ENCODE measurements at places on chromosomes 12 and 14. TPM values are rescaled to one million over a fixed set of nuclear protein-coding genes. Genes with fewer than 3 reads are reported as not detected.
A peak's percentile ranks its signal among the peaks of the same experiment; 100 is the strongest.

GRCh38 chr12:52716061-52716460, 12.7 kb upstream of the KRT77 start:
- DNase-seq: no peak

DNA sequence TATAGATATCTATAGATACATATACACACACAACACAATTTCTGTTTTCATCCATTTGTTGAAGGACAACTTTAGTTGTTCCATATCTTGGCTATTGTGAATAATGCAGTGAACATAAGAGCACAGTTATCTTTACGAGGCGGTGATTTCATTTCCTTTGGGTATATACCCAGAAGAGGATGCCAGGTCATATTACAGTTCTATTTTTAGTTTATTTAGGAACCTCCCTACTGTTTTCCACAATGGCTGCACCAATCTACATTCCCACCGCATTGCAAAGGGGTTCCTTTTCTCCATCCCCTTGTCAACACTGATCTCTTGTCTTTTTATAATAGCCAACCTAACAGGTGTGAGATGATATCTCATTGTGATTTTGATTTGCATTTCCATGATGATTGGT, 143.4 kb upstream of the ARHGAP5 start:
- no peak for DNase-seq

DNA sequence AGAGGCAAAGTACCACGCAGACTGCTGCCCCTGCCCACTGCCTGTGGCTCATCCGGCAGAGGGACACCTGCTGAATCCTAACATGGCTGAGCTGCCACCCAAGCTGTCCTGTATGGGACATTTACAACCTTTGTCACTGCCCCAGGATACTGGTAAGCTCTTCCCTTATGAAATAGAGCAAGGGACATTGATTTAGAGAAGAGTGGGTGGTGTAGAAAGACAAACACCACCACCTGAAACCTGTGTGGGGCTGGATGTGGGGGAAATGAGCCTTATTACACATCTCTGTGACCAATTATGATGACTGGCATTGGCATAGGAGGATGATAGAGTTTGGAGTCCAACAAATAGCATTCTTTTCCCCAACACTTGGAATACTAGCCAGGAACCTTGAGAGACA, 81.2 kb upstream of the GZMB start:
- DNase-seq: no peak

GRCh38 chr14:33809396-33809981, 141.4 kb downstream of the EGLN3 start:
- no peak for DNase-seq

DNA sequence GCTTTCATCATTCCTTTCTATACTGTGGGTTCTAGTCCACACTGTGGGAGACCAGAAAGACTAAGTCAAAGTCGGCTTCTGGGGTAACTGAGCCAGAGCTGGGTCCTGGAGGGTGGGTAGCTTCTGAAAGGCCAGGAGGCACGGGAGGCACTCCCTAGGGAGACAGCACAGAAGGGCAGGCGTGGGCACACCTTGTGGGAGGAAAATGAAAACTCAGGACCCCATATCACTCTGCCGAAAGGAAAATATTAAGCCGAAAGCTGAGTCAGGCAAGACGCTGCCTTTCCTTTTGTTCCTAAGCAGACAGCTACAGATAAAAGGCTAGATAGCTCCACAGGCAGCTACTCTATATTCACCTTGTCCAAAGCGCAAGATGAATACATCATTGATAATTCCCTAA, 20.7 kb downstream of the ANO2 start:
- no peak for DNase-seq

- peak; percentile 92 for DNase-seq
Observed at GRCh38 chr12:76266797-76267196, 81.4 kb downstream of the BBS10 start.

DNA sequence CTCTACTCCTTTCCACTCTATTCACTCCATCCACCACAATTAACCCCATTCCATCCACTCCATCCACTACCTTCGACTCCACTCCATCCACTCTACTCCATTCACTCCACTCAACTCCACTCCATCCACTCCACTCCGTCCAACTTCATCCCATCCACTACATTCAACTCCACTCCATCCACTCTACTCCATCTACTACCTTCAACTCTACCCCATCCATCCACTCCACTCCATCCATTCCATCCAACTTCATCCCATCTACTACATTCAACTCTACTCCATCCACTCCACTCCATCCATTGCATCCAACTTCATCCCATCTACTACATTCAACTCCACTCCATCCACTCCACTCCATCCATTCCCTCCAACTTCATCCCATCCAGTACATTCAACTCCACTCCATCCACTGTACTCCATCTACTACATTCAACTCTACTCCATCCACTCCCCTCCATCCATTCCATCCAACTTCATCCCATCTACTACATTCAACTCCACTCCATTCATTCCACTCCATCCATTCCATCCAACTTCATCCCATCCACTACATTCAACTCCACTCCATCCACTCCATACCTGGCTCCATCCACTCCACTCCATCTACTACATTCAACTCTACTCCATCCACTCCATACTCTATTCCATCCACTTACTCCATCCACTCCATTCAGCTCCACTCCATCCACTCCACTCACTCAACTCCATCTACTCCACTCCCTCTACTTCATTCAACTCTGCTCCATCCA, 16.4 kb downstream of the HNF1A start:
- DNase-seq: no peak

DNA sequence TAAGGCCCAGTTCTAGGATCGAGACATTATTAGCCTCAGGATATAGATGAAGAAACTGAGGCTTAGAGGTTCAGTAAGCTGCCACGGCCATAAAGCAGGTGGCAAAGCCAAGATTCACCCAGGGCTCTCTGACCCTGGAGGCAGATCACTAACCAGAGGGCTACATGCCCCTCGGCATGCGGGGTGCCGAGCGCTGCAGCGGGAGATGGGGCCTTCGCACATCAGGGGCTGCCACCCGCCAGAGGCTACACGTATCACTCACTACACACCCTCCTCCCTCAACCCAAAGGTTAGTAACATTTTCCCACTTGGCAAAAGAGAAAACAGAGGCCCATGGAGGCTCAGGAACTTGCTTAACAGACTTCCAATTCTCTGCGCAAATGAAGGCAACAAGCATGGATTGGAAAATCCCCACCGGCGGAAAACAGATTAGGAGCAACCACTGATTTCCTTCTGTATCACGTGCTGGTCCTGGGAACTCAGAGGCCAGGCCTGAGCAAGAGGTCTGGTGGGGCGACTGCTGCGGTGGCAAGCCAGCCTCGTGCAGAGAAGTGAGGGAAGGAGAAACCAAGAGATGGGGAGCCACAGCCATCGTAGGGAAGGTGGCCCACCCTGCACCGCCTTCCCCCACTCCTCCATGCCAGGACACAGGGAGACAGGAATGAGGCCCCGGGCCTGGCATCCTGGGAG, 6.0 kb downstream of the CCDC85C start:
- DNase-seq: no peak

DNA sequence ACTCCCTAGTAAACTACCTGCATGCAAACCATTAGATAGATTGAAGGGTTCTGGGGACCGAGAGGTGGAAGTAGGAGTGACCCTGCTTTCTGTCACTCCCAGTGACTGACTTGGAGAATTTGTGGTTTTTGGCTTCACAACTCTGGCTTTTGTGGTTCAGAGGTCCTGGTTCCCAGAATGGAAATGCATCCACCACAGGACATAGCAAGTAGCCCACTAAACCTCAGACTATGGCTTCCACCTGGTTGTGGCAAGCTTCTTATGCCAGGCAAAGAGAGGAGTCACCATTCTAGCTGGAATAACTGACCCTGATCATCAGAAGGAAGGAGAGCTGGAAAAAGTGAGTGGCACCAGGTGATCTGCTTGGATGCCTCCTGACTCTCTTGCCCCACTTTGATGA, 162.4 kb upstream of the TMEM260 start:
- DNase-seq: peak; percentile 32

GRCh38 chr12:53499266-53500141, at the start of gene MAP3K12:
Gene MAP3K12, minus strand, starts transcription at chr12:53499458. Its CDS starts 12,067 bp downstream, at chr12:53487391.
- DNase-seq: peak; percentile 59

DNA sequence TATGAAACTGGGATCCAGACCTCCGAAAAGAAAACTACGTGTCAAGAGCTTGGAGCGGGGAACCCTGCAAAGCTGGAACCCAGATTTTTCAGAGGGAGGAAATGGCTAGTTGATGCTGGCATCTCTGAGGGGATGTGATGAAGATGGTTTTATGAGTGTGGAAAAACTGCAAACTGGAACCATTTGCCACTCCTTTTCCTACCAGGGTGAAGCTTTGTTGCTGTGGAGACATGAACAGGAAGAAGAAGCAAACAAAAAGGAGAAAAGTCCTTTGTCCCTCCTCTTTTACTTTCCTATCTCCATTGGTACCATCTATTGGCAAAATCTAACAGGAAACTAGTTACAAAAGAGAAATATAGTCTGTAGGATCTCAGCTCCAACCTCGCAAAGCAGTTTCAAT, 39.2 kb downstream of the CDK17 start:
- no peak for DNase-seq

DNA sequence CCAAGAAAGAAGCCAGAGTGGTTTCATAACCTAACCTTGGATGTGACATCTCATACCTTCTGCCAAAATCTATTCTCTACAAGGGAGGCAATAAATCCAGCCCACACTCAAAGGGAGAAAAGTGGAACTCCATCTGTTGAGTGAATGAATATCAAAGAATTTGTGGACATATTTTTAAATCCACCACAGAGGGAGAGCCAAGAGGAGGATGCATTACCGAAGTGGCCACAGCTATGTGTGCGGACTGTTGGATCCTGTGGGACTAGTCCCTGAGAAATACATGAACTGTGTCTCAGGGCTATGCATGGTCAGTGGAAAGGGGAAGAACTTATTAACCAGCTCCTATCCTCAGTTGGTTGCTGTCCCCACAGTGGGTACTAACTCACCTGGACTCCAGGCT, 273.9 kb downstream of the NUAK1 start:
- DNase-seq: peak; percentile 35

DNA sequence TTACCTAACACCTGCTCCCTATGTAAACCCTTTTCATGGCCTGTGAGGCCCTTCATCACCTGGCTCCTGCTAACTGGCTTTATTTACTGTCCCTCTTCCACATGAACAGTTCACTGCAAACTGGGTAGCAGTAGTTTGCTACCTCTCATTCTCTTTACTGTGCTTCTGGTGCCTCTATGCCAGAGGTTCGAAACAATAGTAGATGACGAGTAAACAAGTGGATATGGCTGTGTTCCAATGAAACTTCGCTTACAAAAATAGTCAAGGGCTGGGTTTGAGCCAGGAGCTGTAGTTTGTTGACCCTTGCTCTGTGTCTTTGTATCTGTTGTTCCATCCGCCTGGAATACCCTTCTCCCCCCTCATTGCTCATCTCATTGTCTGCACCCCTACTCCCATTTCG, 233.6 kb upstream of the RMST start:
- DNase-seq: no peak

DNA sequence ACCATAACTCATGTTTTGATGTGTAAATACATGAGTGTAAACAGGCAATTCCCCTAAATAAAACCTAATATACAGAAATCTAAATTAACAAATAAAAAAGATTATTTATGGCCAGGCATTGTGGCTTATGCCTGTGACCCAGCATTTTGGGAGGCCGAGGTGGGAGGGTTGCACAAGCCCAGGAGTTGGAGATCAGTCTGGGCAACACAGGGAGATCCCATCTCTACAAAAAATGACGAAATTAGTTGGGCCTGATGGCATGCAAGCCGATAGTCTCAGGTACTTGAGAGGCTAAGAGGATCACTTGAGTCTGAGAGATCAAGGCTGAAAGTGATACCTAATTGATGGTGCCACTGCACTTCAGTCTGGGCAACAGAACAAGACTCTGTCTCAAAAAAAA, 48.7 kb downstream of the BCAT1 start:
- no peak for DNase-seq

DNA sequence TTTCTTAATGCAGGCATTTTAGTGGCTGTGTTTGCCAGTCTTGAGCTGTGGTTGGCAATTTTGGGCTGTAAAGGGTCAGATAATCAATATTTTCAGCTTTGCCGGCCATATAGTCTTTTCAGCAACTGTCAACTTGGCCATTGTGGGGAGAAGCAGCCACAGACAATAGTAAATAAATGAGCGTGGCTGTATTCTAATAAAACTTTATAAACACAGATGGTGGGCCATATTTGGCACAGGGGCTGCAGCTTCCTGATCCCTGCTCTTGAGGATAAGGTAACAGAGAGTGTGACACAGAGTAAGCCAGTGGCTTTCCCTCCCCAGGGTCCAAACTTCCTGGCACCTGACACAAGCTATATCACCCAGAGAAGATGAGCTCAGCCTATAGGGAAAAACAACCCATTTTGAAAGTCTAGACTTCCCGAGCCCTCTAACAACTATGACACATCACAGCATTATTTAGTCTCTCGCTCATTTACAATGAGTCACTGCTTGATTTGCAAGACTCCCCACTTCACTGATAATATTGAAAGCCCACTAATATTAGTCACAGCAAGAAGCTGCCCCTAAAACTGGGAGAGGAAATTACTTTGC, 163.1 kb upstream of the TMPO start:
- peak; percentile 99 for DNase-seq

- no peak for DNase-seq
Observed at GRCh38 chr12:93134893-93135285, 205.8 kb upstream of the EEA1 start.

DNA sequence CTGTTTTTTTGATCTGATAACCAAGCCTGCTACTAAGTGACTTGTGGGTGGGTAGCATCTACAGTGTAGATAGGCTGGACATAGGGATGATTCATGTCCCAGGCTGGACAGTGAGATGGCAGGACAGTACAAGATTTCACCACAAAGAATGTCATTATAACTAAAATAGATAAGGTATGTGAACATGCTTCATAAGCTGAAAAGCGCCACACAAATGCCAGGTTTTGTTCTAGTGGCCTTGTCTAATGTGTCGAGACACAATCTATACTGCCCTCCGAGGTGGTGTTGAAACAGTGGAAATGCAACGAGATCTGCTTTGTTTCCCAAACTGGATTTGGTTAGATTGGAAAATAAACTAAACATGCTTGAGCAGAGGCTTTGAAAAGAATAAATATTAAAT, 4.4 kb downstream of the LGALS3 start:
- DNase-seq: peak; percentile 48

GRCh38 chr12:31362759-31363415, 36.9 kb upstream of the SINHCAF start:
- no peak for DNase-seq

- DNase-seq: no peak
Observed at GRCh38 chr12:88328090-88328489, 186.0 kb downstream of the TMTC3 start.

GRCh38 chr12:25976289-25976688, 17.8 kb downstream of the RASSF8 start:
- DNase-seq: no peak

- no peak for DNase-seq
Observed at GRCh38 chr12:124833693-124834122, 30.0 kb downstream of the SCARB1 start.

The SOCS4 gene
- 11.5 TPM for polyA plus RNA-seq

The DDX54 gene
- polyA plus RNA-seq: 33.7 TPM

The SYNE2 gene
- 3.1 TPM for polyA plus RNA-seq

The CCDC177 gene
- not detected for polyA plus RNA-seq

Data from fibroblast of lung (primary cell).